Activated naive CD4-positive, alpha-beta T cell treated with anti-CD3 and anti-CD28 coated beads, Interleukin-2, amount 10 ng/mL, durations not matched to agents 7 days and 5 days (primary cell): ENCODE measurements at places on chromosomes 7 and 10.

DNA sequence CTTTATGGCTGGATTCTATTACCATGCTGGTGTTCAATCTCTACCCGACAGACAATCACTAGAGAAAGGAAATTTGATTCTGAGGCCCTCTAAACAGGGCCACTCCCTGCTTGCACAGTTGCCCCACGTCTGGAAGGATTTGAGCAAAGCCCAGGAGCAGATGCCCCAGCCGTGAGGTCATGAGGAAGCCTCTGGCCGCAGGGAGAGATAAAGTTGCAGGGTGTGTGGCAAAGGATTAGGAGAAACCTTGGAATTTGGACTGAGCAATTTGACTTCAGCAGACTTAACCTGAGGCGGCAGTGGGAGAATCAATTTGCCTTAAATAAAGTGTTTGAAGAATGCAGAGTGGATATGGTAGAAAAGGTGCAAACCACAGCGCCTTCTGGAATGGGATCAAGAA is 40.2 kb upstream of the KLF6 start:
- DNase-seq: no peak

- no peak for DNase-seq
Observed at GRCh38 chr10:110744782-110745181, 100.6 kb downstream of the RBM20 start.

DNA sequence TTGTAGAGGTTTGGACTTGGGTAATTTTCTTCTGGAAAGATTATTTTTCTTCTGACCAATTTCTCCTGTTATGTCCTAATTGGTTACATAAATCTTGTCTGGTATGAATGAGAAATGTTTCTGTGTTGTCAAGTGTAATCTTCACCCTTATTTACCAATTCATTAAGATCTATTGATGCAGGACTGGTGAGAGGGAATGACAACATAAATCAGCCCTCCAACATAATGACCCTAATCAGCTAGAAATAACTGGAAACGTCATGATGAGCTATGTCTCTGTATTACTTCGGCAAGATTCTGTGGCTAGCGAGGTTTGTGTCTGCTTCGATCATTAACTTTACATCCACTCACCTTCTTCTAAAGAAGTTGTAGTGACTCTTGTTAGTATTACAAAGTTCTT is 3.5 kb downstream of the FOXP2 start:
- no peak for DNase-seq

GRCh38 chr10:114723991-114724715 is 66.1 kb upstream of the ABLIM1 start:
- DNase-seq: no peak

DNA sequence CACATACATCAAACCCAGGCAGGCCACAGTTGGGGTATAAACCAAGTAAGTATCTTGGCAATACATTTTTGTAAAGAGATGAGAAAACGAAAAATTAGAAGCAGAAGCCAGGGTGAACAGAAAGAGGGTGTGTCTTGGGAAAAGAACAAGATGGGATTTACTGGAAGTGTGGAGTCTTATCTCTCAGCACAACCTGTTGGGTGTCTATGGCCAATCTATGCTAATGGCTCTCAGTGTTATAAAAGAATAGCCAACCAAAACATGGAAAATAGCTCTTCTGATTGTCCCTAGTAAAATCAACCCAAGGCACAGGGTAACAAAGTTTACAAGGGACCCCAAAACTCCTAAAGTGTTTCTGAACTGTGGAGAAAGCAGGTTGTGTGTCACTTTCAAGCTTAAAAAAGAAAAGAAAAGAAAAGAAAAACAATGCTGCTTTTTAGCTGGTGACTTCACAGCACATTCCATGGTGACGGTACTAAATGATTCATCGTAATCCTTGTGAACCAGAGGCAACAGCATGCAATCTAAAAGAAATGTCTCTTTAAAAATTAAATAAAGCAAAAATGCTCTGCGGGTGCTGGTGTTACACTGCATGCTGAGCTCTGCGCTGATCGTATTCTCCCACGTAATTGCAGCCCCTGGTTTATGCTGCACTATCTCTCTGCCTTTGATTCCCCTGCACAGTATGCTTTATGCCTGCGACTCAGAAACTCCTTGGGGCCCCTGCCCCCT is 100.8 kb downstream of the C10orf90 start:
- DNase-seq: no peak

GRCh38 chr7:142806957-142807356 is 36.2 kb downstream of the PRSS2 start:
- DNase-seq: no peak

DNA sequence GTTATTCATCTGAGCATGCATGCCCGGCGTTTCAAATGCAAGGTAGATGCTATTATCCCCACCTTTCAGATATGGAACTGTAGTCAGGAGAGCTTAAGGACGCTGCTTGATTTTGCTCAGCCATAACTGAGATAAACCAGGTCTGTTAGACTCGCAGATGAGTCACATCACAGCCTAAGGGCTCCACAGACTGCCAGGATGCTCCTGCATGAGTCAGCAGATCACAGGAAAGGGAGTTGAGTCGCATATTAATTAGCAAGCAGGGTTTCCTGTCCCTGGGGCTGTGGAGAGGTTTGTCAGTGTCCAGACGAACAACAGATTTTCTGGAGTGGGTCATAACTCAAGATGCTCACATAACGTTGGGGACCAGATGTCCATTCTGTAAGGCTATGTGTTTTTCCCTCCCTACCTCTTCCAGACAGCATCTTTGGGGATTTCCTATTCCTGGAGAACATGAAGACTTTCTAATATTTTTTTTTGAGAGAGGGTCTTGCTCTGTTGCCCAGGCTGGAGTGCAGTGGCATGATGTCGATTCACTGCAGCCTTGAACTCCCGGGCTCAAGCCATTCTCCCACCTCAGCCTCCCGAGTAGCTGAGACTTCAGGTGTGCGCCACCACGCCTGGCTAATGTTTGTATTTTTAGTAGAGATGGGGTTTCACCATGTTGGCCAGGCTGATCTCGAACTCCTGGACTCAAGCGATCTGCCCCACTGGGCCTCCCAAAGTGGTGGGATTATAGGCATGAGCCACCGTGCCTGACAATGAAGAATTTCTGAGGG is 36.7 kb downstream of the PFKFB3 start:
- DNase-seq: peak; percentile 71

- no peak for DNase-seq
Observed at GRCh38 chr10:11813855-11814567, 9.1 kb upstream of the PROSER2 start.

DNA sequence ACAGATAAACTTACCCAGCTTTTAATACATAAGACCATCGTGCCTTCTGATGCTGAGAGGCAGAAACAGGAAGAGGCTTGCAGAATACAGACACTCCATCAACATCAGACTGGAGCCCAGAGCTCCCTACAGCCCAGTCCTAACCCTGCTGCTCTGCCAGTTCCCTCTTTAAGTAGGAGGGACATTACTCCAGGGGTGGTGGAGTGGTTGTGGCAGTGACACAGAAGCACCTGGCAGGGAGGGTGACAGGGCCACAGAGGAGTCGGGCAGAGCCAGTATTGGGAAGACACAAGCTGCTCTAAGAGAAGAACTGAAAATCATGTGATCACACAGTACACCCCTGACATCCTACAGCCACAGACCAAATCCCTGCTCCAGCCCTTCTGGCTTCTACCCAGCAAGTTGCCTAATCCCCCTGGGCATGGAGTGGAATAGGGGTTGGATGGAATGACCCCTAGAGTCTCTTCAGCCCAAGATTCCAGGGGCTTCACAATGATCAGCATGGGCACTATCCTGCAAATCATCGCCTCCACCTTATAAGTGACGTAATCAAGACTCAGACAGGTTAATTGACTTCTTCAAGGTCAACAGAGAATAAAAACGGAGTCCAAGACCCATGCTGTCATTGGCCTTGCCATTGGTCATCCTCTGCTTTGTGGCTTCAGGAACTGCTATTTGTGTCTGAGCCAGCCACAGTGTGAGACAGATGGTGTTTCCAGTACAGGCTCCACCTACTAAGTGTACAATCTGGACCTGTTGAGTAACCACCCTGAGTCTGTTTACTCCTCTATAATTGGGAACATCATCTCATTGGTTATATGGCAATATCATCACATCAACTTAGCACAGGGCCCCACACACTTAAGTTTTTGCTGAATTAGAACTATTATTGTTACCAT is 61.1 kb upstream of the ZMIZ1 start:
- no peak for DNase-seq

DNA sequence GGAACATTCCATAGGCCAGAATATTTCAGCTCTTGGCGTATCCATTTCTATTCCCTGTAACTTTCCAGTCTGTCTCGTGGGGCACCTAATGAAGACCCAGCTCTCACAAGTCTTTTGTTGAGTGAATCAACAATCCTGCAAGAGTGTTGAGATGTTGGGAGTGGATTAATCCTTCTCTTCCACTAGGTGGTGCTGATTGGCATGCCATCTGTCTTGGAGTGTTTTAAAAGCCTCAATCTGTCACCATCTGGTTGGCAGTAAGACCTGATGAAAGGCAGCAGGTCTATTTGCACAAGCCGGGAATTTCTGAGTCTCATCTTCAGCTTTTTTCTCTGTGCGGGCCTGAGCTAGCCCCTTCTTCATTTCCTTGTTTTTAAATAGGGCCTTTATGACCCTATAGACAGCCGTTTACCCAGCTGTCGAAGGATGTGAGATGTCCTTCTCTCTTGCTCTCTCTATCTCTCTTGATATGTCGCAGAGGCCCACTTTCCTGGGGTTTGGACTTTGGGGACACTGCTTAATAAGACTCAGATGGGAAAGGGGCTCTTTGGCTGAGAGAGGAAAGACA is 180.5 kb downstream of the ZNF365 start:
- DNase-seq: no peak

DNA sequence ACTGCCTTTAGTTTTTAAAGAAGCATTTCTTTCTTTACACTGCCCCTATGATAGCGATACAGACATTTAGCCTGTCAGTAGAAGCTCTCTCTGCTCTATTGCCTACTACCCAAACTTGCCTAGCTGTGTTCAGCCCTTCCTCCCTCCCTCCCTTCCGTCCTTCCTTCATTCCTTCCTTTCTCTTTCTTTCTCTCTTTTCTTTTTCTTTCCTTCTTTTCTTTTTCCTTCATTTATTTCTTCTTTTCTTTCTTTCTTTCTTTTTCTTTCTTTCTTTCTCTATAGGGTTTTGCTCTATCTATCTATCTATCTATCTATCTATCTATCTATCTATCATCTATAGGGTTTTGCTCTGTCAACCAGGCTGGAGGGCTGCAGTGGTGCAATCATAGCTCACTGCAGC is 7.1 kb upstream of the ZNF212 start:
- DNase-seq: no peak

DNA sequence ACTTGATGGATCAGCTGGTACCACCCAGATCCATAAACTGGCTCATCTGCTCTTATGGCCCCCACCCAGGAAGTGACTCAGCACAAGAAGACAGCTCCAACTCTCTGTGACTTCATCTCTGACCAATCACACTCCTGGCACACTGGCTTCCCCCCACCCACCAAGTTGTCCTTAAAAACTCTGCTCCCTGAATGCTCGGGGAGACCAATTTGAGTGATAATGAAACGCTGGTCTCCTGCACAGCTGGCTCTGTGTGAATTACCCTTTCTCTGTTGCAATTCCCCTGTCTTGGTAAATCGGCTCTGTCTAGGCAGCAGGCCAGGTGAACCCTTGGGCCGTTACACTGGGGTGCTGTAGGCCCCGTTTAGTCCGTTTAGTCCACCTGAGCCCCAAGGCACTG is 23.4 kb upstream of the BNIP3 start:
- no peak for DNase-seq

DNA sequence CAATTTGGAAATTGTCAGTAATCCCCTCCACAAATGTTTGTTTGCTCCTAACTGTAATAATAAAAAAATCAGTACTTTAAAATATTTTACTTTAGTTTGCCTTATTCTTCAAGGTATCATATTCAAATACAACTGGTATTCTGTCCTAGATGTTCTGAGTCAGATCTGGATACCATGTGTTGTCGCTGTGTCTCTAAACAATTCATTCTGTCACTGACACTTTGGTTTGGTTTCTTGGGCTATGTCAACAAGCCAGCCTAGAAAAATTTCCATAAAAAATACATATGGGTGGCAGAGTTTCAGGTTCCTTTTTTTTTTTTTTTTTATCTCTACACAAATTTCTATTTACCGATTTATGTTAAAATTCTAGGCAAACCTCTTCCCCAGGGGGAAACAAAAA is 33.2 kb upstream of the SEMA3D start:
- no peak for DNase-seq

GRCh38 chr7:67817481-67817880 is 820.8 kb downstream of the TYW1 start:
- no peak for DNase-seq

DNA sequence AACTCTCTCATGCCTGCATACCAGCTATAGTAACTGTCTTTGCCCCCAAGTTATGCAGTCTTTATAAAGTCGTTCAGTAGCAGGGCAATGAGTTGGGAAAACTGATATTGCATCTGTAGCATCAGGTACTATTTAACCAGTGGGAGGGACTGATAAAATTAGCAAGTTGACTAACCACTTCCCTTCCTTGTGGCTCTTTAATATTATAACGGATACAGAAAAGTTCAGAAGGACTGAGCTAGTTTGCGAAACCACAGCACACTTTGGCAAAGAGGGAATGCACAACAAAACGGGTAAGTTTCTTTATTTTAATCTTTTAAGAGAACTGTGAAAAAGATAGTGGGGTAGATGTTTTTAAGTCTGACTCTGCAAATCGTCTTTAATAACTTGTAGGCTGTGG is 205.3 kb upstream of the HDAC9 start:
- DNase-seq: no peak
